ENCODE measurements at places on chromosomes 1 and 21.

- DNase-seq = no peak
These were observed 141.3 kb downstream of the ROR1 start for GRCh38 chr1:63915121-63915520.

- DNase-seq = no peak
These were observed 37.6 kb downstream of the MATN1 start for GRCh38 chr1:30685796-30686165.

- no peak for DNase-seq
These were observed 67.6 kb downstream of the KCNN3 start for GRCh38 chr1:154802336-154802969.

DNA sequence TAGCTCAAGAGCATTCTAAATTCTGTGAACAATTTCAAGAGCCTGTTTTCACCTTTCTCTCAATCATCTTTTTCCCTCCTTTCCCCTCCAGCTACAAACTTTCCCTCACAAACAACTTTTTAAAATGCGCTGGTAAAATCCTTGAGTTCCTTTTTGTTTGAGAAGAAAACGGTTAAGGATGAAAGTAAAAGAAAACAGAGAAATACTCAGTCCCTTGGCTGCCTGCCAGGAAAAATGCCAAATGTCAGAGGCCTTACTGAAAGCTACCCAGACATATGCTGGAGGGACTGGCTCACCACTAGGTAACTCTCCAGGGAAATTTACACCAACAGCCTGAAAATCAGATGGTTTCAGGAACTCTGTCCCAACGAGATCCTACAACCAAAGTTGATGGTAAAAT is 11.0 kb upstream of the SERBP1 start:
- no peak for DNase-seq

- DNase-seq = no peak
These were observed 95.5 kb upstream of the MARK1 start for GRCh38 chr1:220432408-220432807.

- DNase-seq = no peak
These were observed 76.1 kb upstream of the SLC2A1 start for GRCh38 chr1:43034778-43035177.

DNA sequence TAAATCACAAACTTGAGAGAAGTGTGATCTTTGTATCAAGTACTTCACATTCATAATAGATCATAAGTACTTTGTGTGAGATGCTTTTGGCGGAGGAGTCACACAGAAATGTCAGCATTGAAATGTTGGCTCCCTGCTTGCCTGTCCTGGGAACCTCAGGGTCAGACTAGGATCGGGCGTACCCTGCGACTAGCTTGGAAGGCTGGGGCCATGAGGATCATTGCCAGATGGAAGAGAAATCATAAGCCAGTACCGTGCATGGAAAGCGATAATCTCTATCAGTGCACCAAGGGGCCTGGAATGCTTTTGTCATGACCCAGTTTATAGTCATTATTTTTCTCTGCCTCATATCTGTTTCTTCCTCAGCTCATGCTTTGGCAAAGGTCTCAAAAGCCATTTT is 35.5 kb downstream of the MTR start:
- DNase-seq = no peak

DNA sequence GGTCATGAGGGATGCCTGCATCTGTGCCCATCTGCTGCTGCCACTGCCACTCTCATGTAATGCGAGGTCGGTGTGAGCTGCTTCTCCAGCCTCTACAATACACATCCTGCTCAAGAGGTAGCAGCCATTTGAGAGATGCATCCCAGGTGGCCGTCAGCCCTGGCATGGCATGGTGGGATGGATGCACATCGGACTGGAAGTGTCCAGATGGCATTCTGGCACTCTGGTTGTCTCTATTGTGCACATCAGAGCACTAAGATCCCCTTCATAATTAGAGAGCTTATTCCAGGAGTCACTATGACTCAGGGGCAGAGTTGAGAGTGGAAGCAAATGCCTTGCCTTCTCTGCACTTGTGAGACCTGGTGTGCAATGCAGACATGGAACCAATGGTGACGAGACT is 3.8 kb downstream of the STRIP1 start:
- no peak for DNase-seq

GRCh38 chr21:43778469-43779335 is 2.6 kb upstream of the CSTB start:
- DNase-seq = peak; percentile 17

DNA sequence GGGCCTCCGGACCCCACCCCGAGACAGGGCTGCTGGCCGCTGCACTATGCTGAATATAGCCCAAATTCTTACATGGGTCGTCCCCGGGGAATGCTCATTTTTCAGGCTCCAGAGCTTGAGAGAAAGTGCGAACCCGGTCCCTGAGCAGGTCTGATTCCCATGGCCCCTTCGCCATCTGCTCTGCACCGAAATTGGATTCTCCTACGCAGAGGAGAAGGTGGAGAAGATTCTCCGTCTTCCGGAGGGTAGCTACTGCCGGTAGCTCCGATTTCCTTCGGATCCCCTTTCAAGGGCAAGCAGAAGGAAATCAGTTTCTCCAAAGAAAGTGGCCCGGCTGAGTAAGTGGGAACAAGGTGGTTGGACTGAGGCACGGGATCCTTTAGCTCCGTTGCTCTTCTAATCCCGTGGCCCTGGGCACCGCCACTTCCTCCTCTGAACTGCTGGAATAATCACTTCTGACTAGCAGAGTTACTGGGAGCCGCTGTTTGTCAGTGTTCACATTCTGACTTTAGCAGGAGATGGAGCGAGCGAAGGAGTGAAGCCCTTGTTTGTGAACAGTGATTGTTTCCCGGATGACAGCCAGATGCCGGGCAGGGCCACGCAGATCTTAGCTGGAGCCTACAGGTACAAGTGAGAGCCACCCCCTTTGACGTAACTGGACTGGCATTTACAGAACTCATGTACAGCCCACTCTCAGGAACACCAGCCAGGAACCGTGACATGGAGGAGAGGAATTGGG is 1.1 kb upstream of the ZNF496 start:
- no peak for DNase-seq

DNA sequence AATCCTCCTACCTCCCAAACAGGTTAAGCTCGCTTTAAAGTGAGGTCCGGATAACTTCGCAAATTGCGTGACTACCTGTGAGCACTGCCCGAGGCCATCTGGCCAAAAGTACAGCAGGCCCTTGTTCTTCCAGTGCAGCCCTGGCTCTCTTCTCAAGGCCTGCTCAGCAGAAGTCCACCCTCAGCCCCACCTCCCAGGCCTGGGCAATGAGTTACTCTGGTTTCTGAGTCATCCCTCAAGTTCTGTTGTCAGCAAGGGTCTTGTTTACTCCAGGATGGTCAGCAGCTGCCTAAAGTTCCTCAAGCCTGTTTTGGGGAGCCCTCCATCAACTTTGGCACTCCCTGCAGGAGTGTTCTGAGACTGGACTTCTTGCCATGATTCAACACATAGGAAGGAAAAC is 101.7 kb downstream of the BCAR3 start:
- no peak for DNase-seq

GRCh38 chr1:40648928-40649591 is 16.4 kb downstream of the RIMS3 start:
- DNase-seq = no peak

Data from T-helper 2 cell treated with Interferon-gamma antibody and Interleukin-4, amounts not matched to agents 5 μg/mL and 100 μg/mL, for 36 hours (primary cell).